ENCODE measurements at places on chromosomes 1 and 21.

DNA sequence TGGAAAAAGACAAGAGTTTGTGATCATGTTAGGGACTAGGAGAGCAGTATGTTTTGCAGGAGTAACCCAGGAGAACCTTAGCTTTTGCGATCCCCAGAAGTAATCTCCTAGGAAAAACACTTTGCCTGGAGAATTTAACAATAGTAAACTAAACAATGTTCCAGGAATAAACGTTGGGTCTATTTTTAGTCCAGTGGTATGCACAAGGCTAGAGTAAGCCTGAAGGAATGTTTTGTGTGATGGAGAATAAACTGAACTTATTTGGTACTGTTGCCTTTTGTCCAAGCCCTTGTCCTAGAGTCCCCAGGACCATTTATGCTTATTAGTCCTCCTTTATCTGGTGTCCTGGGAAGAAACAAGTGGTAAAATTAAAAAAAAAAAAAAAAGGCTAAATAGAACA, 28.7 kb upstream of the RGS5 start:
- no peak for DNase-seq

DNA sequence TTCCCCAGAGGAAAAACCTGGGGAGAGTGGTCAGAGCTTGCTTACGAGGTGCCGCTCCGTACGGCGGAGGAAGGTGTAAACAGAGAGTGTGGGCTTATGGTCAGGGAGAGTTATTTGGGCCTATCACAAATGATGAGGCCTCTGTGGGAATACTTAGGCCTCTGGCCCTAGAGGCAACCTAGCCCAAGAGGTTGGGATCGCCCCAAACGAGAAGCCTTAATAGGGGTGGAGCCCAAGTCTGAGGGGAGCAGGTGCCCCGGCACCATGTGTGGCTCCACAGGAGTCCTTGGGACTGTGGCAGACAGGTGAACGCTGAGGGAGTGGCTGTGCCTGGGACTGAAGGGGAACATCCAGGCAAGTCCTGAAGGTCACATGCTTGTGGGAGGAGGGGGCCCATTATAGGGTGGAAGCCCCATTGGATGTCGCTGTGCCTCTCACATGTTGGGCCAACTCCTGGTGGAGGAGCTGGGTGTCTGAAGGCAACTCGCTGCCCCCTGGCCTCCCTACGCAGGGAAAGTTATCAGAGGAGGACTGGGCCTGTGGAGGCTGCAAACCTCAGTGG, 135.1 kb downstream of the ZSCAN20 start:
- DNase-seq = no peak

DNA sequence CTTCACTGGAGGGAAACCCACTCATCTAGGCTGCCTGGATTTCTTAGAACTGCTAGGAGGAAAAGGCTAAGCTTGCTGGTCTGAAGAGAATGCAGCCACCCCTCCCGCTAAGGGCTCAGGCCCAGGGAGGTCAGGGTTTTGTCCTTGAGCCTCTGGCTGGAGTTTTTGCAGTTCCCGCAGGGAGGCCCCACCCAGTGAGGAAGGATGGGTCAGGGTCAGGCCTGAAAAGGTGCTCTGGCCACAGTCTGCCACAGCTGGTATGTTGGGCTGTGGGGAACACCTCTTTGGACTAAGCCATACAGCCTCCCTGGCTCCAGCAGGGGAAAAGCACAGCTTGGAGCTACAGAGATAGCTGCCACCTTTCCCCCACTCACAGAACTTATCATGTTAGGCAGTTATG, 71.4 kb upstream of the PAPPA2 start:
- DNase-seq = no peak

GRCh38 chr1:10671622-10672342, 124.7 kb downstream of the CASZ1 start:
- no peak for DNase-seq

GRCh38 chr1:61334718-61335589, 252.6 kb downstream of the NFIA start:
- no peak for DNase-seq

DNA sequence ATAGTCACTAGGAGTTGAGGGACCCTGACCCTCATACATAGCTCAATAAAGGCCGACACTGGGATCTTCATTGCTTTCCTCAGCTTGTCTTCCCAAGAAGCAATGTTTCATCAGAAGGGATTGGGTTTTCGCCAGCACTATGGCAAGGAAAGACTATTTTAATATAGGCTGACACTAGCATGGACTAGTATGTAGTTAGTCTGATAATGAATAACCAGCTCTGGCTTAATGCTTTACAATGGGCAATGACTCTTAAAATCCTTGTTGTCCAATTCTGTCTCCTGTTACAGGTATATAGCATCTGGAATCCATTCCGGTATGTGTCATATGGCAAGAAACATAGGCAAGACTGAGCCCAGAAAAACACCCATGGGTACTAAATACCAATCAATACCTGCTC, 15.3 kb upstream of the SYT2 start:
- DNase-seq = no peak
